ENCODE measurements at places on chromosomes 2 and 18.
A peak's percentile ranks its signal among the peaks of the same experiment; 100 is the strongest.

DNA sequence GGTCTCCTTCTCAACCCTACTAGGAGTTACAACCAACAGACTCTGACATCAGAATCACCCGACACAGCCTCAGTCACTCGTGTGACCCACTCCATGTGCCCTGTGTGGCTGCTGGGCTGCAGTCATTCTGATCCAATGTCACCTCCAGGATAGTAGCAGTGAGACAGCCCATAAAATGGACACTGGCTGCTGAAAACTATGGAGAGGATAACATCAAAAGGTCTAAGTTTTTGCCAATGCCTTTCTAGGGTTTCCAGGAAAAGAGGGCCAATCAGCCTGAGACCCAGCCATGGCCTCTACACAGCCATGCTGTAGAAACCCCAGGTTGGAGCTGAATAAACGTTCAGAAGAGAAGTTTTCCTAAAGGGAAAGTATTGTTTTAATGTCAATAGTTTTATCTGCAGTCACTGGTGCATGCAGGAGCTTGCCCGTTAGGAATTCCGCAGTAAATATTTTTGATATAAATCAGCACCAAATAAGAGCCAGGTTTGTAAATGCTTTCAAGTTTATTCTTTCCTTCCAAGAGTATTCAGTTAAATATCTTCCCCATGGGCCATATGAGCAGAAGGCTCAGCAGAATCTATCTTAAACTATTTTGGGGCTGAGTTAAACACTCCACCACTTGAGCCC, 92.2 kb upstream of the PID1 start:
- no peak for DNase-seq

- DNase-seq: no peak
These were observed 13.1 kb downstream of the CFLAR start for GRCh38 chr2:201128933-201129505.

DNA sequence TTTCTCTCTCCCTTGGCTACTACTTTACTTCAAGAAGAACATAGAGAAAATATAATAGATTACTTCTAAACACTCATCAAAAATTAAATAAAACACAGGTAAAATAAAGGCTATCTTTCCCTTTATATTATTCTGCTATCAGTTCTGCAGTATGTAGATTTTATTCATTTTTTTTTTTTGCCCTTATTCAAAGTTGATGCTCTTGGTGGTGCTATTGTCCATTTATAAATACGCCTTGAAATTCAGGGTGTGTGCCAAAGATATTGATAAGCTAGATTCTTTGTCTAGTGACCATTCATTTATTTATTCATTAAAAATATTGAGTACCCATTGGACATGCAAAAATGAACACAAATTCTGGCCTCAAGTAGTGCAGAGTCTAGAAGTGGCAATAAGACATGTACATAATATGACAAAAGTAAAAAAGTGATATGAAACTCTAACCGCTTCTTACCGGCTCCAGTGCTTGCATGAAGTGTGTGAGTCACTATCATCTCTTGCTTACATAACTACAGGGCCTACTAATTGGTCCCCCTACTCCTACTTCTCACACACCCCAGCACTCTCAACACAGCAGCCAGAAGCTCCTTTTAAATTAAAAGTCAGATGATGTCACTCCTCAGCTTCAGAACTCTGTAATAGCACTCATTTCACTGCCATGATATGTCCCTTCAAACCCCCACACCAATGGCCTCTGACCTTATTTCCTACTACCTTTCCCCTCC, 208.3 kb upstream of the FANCL start:
- no peak for DNase-seq

GRCh38 chr18:10006311-10006893, 92.6 kb downstream of the VAPA start:
- no peak for DNase-seq

DNA sequence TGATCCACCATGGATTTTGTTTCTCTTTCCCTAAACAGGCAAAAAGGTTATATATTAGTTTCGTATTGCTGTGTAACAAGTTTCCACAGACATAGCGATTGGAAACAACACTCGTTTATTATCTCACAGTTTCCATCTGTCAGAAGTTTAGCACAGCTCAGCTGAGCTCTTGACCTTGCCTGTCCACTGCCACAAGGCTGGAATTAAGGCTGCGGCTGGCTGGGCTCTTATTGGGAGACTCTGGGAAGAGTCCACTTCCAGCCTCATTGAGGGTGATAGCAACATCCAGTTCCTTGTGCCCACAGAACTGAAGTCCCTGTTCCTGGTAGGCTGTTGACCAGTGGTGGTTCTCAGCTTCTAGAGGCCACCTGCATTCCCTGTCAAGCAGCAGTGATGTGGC, 120.4 kb downstream of the TPGS2 start:
- DNase-seq: no peak

DNA sequence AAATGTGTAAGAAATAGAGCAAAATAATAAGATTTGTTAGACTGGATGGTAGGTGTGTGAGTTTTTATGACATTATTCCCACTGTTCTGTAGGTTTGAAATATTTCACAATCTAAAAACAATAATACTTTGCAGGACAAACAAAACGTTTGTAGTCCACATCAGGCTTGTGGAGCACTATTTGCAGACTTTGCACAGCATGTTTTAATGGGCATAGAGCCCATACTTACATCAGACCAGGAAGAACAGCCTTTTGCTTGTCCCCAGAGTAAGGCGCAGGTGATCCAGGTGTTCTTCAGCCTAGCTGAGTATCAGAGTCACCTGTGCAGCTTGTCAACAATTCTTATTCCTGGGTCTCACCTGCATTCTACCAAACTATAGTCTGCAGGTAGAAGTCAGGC, 9.1 kb upstream of the STK39 start:
- no peak for DNase-seq

DNA sequence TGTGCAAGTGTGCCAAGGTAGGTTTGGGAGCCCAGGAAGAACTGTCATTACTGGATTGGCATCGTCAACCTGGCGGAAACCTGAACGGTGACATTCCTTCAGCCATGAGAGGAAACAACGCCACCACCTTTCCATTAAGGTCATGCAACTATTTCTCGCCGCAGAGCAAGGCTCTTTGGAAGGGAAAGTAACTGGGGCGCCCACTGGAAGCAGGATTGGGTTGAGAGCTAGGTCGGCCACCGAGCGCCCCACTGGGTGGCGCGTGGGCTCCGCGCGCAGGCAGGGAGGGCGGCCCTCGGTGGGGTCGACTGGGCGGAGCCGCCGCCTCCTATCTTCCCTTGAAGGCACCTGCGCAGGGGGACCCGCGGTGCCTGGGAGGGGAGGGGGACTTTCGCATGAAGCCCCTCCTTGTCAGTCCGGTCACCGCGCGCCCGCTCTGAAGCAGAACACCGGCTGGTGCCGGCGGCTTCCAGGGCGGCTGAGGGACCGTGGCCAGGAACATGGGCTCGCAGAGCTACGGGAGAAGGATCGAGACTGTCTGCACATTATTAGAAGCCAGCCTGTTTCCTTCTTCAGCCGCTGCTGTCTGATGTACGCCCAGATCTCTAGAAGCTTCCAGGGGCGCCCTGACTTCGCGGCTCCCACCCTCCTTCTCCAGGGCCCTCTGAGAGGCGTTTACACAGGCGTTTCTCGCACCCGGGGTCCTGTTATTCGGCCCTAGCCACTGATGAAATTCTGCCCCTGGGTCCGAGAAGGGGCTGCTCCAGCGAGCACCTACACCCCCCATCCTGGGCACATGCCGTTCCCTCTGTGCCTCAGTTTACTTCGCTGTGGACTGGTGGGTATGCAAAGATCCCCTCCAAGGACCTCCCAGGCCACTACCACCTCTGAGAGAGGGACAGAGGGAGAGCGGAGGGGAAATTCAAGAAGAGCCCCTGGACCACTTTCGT, 27.3 kb upstream of the MAL start:
- no peak for DNase-seq

- DNase-seq: no peak
These were observed 72.4 kb upstream of the CCDC150 start for GRCh38 chr2:196566961-196567666.

DNA sequence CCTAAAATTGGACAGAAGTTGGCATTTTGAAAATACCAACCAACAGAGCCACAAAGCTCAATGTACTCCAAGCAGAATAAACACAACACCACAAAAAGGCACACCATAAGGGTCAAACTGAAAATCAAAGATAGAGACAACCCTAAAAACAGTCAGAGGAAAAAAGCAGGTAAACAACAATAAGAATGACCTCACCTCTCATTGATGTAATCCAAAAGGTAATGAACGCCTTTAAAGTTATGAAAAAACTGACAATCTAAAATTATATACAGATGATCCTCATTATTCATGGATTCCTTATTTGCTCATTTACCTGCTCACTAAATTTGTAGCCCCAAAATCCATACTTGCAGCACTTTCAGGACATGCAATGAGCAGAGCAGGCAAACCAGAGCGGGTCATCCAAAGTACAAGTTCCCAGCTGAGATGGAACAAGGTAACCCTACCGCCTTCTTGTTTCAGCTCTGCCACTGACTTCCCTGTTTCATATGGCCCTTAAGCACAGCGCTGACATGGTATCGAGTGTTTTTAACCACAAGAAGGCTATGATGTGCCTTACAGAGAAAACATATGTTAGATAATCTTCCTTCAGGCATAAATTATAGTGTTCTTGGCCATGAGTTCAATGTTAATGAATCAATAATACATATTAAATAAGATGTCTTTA, 17.0 kb downstream of the RTN4 start:
- no peak for DNase-seq

- DNase-seq: no peak
These were observed 187.8 kb upstream of the SIX3 start for GRCh38 chr2:44753552-44754285.

DNA sequence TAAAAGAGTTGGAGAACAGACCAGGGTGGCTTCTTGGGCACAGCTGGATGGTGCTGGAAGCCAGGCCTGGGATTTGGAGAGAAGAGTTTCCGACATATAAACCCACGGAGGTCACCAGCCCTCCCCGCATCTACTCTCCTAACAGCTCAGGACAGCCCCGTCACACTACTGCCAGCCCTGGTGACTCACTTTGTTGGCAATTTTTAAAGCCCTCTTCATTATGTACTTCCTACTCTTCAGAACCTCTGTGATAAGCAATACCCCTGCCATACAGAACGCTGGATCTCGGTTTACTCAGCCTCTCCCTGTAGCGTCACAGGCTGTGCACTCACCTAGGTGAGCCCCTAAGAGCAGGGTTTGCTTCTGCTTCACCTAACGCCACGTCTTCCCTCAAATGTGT, 48.1 kb downstream of the ID2 start:
- no peak for DNase-seq

DNA sequence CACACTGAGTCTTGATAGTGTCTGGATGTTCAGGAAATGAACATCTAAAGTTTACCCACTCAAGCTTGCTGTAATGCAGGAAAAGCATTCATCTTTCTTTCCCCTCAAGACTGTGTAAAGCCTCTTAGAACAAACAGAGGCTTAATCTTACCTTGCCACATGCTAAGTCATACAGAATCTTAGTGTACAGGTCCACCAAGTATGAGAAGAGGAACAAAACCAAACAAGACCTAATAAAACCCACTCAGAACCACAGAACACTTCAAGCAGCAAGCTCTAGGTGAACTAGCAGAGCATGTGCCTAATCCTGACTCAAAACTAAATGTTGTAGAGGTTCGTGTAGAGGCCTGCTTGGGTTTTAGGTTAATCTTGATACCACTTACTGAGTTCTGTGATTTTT, 97.6 kb downstream of the SPTBN1 start:
- DNase-seq: no peak

GRCh38 chr2:15242936-15243461, 318.1 kb downstream of the NBAS start:
- no peak for DNase-seq

GRCh38 chr2:63692002-63692606, 103.3 kb downstream of the MDH1 start:
- no peak for DNase-seq

DNA sequence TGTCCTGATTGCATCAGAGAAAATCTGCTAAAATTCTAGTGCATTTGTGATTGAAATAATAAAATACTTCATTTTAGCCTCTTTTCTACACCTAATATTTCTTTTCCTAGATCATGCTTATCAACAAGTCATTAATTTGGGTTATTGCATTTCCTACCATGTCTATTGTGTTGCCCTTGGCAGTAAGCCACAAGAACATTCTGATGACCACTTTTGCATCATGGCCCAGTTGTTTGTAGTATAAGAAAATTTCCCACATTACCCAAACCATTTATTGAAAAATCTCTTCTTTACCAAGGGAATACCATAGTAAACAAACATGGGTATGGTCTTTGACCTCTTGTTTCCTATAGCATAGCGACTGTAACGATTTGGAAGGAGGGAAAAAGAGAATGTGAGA, 76.3 kb downstream of the R3HDM1 start:
- no peak for DNase-seq

GRCh38 chr2:65790676-65790935, 358.2 kb upstream of the SPRED2 start:
- DNase-seq: peak; percentile 4

GRCh38 chr2:152042636-152043615, 55.9 kb downstream of the CACNB4 start:
- no peak for DNase-seq

DNA sequence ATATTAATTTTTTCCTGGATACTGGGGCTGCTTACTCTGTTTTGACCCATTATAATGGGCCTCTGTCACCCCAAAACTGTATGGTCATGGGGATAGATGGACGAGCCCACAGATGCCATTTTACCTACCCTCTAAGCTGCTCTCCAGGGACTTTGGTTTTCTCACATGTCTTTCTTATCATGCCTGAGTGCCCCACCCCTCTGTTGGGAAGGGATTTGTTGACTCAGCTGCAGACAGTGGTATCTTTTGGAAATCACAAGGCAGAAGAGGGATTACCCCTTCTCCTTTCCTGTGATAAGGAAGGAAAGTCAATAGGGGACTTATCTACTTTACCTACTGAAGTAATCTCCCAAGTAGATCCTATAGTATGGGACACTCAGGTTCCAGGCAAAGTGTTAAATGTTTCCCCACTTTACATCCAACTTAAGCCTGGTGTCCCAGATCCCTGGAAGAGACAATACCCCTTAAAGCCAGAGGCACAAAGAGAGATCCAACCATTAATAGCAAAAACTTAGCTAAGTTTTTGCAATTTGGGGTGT, 182.7 kb downstream of the RNF152 start:
- no peak for DNase-seq

GRCh38 chr2:30701782-30702181, 105.5 kb downstream of the CAPN13 start:
- no peak for DNase-seq

- no peak for DNase-seq
These were observed at the start of gene DCDC2C for GRCh38 chr2:3703236-3703756. Gene DCDC2C (plus strand): TSS chr2:3703575. CDS start chr2:3703752, 177 bp downstream.

DNA sequence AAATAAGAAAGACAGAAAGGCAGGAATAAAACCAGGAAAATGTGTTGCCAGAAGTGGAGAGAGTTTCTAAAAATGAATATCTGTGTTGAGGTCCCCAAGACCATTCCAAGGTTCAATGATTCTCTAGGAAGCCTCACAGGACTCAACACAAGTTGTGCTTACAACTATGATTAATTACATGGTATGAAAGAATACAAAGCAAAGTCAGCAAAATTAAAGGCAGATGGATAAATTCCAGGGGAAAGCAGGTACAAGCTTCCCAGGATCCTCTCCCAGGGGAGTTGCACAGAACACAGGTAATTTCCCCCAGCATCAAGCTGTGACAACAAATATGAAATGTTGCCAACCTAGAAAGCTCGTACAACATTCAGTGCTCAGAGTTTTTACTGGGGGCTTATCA, 154.4 kb upstream of the HNMT start:
- DNase-seq: no peak

- no peak for DNase-seq
These were observed 45.9 kb upstream of the ASB1 start for GRCh38 chr2:238380785-238381184.

Data from iPS DF 6.9 (cell line).